ENCODE measurements at places on chromosomes 5 and 9.

DNA sequence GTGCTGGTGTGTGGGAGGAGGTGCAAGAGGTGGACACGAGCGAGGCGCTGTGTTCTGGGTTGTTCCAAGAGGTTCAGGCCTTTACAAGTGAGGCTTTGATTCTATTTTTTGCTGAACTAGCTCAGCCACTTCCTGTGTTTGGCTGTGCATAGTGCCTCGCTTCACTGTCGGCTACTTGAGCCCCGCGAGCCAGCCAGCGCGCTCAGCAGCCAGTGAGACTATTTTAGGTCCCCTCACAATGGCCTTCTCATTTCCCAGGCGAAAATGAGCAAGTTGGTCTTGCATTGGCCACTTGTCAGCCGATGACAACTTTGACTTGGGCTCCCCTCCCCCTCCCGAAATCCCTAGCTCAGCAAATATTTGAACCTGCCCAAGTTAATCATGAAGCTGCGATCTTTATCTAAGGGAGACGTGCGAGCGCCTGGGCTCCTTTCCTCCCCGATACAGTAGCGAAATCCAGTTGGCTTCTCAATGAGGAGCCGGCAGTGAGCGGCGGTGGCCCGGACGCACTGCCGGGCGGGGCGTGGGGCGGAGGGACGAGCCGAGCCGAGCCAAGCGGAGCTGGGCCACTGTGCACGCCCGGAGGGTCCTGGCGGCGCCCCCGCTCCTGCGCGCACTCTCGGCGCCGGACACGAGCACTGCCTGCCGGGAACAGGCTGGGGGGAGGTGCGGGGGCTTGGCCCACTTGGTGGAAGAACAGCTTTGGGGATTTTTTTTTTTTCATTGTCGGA lies 72.6 kb downstream of the PIK3R1 start:
- DNase-seq = no peak

- DNase-seq = no peak
Measured at GRCh38 chr5:50867140-50867539, 200.7 kb downstream of the PARP8 start.

DNA sequence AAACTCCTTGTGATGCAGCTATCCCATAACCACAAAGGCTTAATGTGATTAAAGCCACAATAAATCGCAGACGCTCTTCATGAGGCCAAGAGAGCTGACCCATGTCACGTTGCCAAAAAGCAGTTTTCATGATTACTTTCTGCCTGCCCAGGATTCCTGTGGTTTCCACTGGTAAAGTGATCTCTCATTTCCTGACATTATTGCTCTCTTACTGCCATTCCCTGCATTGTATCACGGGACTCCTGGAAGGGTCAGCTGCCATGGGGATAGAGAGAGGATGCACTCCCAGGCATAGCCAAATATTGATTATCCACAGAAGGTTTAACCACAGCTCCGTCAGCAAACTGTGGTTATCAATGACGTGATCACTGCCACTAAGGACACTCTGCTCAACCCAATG lies 103.8 kb upstream of the SLC1A3 start:
- no peak for DNase-seq

DNA sequence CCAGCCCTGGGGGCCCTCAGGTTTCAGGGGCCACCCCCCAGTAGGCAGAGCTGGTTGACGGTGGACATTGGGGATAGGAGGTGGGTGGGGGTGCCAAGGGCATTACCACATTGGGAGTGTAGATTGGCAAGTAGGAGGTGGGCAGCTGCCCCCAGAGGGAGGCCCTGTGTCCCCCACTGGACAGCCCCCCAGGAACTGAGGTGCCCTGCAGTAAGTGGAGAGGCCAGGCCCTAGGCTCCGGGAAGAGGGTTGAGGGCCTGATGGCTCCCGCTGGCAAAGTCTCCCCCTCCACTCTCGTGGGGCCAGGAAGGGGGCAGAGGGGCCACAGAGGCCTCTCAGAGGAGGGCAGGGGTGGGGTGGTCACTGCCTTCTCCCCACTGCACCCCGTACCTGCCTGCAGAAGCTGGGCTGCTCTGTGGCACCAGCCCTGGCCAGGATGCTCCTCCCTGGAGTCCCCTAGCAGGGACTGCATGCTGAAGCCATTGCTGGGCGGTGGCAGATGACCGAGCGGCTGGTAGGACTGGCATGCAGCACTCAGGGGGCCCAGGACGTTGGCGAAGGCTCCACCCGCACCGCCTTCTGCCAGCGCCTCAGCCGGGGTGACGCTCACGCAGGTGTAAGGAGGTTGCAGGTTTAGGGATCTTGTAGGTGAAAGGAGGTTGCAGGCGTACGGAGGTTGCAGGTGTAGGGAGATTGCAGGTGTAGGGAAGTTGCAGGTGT lies 89.6 kb upstream of the CACNA1B start:
- no peak for DNase-seq

DNA sequence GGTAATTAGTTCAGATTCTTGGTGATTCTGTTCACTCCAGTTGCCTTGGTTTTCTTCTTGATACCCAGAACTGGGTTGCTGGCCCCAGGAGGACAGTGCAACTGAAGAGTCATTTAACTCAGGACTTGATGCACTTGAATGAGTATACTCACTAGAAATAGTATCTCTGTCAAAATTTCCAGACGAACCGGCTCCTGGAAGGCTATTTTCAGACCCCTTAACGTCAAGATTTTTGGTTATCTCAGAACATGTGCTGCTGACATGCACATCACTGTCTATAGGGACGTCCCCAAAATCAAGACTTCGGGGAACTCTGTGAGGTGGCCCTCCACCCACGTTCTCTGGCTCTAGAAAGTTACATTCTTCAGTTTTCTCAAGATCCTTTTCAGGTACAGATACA lies 56.7 kb upstream of the PCA3 start:
- no peak for DNase-seq

- DNase-seq = no peak
Measured at GRCh38 chr5:52824827-52825226, 37.1 kb downstream of the ITGA1 start.

- DNase-seq = no peak
Measured at GRCh38 chr9:93809204-93809940, 145.8 kb downstream of the BARX1 start.

DNA sequence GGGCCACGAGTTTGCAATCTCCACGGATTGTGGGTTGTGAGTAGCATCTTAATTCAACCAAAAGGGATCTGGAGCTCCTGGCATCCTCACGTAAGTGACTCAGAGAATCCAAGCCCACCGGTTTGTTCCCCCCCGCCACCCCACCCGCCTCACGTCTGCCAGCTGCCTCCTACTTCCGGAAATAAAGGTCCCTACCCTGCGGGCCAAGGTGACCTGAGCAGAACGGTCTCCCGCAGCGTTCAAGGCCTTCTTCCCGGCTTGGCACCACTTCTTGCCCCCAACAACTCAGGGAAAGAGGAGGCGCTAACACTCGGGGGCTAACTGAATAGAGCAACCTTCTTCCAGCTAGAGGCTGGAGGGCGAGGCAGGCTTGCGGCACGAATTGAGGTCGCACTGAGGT lies 8.8 kb upstream of the GPRIN1 start:
- DNase-seq = no peak

GRCh38 chr9:35452481-35452880 lies 37.4 kb upstream of the RUSC2 start:
- DNase-seq = no peak

- no peak for DNase-seq
Measured at GRCh38 chr9:98084396-98084795, 27.9 kb downstream of the NANS start.

DNA sequence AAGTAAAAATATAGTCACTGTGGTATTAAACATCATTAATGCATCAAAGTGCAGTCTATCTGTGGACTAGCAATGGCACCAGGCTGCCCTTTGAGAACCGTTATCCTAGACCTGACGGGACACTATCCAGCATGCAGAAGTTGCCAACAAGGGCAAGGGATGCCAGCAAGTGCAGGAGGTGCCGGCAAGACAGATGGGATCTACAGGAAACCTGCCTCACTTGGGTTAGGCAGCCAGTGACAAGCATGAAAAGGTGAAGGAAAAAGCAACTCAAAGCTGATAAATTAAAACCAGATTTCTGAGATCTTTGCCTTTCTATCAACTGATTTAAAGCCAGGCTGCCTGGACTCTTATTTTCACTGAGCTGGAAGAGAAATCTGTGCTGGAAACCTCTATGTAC lies 315.2 kb upstream of the PDE4D start:
- no peak for DNase-seq

DNA sequence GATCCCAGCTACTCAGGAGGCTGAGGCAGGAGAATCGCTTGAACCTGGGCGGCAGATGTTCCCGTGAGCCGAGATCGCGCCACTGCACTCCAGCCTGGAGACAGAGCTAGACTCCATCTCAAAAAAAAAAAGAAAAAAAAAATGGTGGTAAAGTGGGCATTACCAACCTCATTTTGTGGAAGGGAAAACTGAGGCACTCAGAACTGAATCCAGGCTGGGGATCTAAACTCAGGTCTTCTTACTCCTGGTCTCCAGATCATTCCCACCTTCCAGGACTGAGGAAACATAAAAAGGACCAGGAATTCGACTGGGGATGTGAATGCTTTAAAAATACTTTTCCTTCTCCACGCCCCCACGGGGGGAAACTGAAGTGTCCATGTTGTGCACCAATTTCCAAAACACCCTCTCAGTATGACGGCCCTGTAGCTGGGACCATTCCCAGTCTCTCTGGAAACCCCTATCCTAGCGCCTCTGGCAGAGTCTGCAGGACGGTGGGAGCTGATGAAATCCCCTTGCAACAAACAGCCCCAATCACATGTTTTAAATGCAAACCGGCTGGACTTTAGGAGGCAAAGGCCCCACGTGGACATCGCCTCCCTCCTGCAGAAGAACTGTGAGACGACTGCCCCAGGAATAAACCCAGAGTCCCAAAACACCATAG lies 8.9 kb upstream of the AKNA start:
- no peak for DNase-seq

GRCh38 chr5:170067152-170067551 lies 38.5 kb upstream of the FOXI1 start:
- DNase-seq = no peak
